ENCODE measurements at places on chromosomes 12 and 14.

- DNase-seq: no peak
These were observed 60.5 kb downstream of the PTPRQ start for GRCh38 chr12:80504389-80505163.

GRCh38 chr14:91144425-91145145 is 30.7 kb downstream of the DGLUCY start:
- DNase-seq: no peak

DNA sequence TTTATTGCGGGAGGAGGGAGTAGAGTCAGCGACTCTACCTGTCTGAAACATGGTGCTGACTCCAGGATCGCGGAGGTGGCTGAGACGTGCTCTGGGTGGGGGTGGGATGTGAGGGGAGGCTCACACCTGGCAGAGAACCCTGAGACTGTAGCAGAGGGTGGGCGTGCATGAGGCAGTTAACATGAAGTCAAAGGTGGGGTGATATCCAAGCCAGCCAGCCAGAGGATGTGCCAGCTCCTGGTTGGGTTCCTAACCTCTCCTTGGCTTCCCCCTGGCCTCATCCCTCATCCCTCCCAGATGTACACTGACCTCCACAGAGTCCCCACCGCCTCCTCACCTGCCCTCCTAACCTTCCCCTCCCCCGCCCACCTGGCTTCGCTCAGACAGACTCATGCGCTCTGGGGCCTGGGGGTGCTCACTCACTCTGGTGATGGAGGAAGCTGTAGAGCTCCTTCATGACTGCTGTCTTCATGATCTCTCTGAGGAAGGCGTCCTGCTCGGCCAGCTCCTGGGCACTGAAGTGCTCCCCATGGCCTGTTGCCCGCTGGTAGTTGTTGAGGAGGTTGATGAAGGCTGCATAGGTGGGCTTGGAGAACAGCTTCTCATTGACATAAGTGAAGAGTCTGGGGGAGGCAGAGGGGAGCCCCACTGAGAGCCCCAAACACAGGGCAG is 9.3 kb downstream of the ENDOU start:
- DNase-seq: no peak

GRCh38 chr14:56160088-56160487 is 41.9 kb downstream of the PELI2 start:
- no peak for DNase-seq

DNA sequence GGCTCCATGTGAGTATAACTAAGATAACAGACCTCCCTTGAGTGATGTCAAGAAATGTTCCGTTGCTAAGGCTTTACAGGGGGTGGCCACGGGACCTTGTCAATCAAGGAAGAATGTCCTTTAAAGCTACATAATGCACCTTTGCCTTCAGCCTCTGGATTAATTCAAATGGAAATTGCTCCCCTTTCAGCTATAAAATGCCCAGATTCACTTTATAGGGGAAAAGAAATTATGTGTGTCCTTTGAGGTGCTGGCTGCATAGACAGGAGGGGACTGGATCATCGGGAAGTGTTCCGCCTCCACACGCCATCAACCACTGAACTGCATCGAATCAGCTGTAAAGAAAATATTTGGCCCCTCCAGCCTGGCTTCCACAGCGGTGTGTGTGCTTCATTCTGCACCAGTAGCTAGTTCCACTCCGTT is 415.4 kb downstream of the DPF3 start:
- no peak for DNase-seq

DNA sequence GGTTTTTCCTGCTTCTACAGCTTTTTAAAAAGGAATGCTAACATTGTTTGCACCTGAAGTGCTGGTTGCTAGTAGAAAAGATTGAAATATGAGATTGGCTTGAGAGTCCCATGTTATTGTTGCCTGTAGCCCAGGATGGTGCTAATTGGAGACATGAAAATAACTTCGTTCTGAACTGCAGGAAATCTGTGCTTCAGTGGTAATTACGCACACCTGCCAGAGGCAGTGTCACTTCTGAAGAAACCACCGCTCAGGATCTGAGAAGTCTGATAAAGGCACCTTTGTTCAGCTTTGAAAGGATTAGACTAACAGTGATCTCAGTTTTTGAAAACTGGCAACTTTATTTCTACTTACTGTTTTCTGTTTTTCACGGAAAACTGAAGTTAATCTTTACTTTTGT is 15.5 kb upstream of the ATP6V0A2 start:
- DNase-seq: no peak

GRCh38 chr14:68247676-68248268 is 428.2 kb downstream of the RAD51B start:
- DNase-seq: no peak

- DNase-seq: no peak
These were observed 6.7 kb upstream of the CACNA2D4 start for GRCh38 chr12:1924996-1925683.

DNA sequence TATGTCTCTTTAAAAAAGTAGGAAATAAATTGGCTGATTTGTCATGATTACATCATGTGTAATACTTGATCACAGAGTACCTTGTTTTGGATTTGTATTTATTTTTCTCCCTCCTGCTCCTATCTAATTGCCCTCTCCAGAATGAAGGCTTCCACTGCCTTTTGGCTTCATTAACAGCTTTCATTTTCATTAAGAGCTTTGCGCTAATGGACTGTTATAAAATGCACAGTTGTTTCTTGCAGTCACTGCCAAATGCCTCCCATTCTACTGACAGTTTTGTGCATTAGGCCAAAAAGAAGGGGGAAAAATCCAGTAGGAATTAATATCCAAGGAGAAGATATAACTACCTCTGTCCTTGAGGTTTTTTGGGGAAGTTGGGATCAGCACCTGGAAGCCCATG is 159.2 kb downstream of the NRXN3 start:
- no peak for DNase-seq

- no peak for DNase-seq
These were observed 14.2 kb downstream of the DLK1 start for GRCh38 chr14:100740929-100741328.

DNA sequence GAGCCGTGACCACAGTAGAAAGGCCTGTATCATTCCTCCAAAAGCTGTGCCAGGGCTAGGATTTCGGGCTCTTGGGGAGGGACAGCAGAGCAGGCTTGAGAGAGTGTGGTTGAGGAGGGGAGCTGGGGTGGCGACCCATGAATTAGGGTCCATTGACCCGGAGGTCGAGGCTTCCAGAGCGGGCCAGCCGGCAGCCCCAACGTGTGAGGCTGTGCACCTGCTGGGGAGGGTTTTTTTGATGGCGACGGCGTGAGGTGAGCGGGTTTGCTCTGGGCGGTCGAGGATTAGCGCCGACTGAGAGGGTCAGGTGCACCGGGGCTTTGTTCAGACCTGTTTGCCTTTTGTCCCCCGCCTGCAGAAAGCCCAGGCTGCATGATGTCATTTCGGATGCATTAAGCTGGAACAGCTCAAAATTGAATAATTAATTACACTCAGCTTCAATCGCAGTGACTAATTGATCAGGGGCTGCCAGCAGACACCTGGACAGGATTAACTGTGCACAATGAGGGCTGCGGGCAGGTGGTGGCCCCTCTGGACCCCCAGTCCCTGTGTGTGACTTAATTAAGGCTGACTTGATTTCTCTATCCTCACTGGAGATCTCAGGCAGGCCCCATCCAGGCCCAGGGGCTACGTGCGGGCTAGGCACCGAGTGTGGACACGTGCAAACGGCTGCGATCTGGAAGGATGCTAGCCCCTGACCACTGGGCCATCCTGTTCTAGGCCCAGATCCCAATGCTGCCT is 42.1 kb upstream of the MEG3 start:
- DNase-seq: no peak

GRCh38 chr14:61620130-61620946 is 75.0 kb upstream of the HIF1A start:
- no peak for DNase-seq

- no peak for DNase-seq
These were observed 12.4 kb upstream of the P2RX7 start for GRCh38 chr12:121120323-121120722.

DNA sequence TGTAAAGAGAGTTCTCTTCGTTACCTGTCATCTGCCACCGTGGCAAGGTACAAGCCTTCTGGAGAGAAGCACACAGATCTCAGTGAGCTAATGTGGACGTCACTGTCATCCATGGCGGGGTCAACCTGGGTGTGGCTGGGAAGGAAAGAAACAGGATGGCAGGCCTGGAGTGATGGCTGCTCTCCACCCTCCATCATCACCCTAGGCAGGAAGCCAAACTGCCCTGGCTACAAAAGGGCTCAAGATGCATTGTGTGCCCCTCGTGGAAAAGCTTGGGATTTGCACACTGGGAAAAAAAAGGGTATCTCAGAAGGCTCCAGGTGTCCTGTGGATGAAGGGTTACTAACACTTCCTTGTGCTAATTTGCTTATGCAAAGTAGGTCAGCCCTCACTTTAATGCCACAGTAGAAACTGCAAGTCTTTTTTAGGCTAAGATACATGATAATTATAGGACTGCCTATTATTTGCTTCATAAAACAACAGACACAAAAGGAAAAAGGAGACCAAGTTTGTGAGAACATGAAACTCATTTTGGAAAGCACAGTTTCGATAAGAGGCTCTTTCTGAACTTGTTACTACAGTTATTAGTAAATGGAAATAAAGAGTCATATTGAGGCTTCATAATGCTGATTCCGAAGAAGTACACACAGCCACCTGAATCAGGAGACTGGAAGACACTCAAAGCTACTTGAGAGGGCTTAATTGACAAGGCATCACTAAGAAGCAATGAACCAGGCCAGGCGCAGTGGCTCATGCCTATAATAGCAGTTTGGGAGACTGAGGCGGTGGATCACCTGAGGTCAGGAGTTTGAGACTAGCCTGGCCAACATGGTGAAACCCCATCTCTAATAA is 18.9 kb downstream of the RFC5 start:
- no peak for DNase-seq

DNA sequence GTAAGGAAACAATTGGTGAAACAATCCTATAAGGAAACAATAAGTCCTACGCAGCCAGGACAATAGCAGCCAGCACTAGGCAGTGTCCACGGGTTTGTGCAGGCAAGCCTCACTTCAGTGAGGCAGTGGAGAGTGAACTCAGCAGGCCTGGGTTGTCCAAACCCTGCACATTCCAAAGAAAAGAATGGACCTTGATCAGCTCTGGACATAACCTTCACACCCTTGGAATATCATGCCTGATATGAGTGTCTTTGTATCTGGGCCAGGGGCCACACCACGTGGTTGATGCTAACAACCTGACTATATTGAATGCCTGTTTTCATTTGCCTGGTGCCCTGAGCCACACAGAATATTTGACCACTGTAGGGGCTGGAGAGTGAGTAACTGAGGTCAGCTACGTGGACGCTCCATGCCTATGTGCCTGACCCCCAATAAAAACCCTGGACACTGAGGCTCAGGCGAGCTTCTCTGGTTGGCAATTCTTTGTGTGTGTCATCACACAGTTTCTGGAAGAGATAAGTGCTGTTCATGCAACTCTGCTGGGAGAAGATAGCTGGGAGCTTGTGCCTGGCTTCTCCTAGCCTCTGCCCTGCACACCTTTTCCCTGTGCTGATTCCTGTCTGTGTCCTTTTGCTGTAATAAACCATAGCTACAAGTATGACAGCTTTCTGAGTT is 81.4 kb upstream of the NCOR2 start:
- no peak for DNase-seq

- no peak for DNase-seq
These were observed 58.3 kb downstream of the ATP2A2 start for GRCh38 chr12:110339184-110339952.

DNA sequence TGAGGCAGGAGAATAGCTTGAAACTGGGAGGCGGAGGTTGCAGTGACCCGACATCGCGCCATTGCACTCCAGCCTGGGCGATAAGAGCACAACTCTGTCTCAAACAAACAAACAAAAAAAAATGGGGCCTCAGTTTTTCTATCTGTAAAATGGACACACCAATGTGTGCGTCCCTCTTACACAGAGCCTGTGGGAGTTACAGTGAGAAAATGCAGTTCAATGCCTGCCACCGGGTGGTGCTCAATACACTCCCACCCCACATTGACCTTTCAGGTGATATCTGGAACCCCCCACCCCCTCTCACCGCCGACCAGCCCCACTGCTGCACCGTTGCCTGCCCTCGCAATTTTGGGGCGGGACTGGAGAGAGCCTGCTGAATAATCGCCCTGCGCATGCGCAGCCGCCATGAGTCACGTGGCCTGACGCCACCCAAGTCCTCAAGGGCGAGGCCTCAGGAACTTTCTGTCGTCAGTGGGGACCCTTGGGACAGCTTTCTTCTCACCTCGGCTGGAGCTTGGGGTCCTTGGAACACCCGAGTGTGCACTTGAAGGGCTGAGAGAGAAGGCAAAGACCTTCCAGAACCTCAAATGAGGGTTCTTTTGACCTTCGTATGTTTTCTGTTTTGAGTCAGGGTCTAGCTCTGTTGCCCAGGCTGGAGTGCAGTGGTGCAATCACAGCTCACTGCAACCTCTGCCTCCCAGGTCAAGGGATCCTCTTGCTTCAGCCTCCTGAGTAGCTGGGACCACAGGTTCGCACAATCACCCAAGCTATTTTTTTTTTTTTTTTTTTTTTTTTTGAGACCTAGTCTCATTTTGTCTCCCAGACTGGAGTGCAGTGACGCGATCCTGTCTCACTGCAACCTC is 14.6 kb upstream of the CABP1 start:
- no peak for DNase-seq

- DNase-seq: no peak
These were observed 6.6 kb upstream of the RAB3IP start for GRCh38 chr12:69732088-69732487.

DNA sequence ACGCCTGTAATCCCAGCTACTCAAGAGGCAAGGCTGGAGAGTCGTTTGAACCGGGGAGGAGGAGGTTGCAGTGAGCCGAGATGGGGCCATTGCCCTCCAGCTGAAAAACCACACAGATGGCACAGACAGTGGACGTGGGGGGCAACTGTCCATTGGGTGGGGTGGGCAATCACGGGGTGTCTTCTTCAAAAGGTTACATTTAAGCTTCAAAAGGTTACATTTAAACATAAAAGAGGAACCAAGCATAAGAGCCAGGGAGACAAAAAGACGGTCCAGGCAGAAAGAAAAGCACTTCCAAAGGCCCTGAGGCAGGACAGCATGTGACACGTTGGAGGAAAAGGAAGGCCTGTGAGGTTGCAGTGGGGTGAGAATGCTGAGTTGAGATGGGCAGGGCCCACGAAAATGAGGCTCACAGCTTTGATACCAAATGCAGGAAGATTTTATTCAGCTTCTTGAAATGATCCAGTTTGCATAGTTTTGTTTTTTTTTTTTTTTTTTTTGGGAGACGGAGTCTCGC is 10.7 kb downstream of the SCARB1 start:
- no peak for DNase-seq

All from NCI-H2227 treated with DMSO at 0.1 percent for 48 hours (cell line).